ENCODE measurements at places on chromosomes 4 and X.

DNA sequence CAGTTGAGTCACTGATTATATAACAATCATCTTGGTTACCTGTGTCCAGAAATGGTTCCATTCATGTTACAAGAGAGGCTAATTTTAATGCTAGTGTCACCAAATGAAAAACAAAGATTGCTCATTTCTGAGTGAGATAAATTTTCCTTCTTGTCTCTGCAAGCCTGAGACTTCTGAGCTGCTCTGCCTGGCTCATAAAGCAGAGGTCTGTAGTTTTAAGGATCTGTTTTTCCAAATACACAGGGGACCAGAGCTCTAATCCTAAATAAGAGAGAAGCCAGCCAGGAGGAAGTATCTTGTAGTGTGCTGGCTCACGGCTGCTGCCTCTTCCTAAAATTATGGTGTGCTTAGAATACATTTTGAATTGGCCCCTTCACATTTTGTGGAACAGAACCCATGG lies 42.6 kb downstream of the CLDN34 start:
- no peak for DNase-seq

DNA sequence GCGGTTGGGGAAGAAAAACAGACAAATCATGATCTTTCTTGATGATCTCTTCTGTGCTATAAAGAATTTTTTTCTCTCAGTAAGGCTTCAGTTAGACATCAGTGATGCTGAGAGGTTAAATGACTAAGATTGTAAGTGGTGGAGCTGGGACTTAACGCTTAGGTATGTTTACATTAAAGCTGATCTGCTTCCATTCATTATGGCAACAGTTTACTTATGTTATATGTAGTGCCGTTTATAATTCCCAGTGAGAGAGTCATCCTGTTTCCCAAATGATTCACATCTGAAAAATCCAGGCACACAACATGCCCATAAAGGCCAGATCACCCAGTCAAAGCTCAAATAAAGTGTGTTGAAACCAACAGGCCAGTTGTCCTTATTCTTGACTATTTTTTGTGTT lies 50.1 kb downstream of the CENPVL3 start:
- DNase-seq = no peak

GRCh38 chr4:38078590-38079421 lies 118.6 kb downstream of the PTTG2 start:
- DNase-seq = no peak

DNA sequence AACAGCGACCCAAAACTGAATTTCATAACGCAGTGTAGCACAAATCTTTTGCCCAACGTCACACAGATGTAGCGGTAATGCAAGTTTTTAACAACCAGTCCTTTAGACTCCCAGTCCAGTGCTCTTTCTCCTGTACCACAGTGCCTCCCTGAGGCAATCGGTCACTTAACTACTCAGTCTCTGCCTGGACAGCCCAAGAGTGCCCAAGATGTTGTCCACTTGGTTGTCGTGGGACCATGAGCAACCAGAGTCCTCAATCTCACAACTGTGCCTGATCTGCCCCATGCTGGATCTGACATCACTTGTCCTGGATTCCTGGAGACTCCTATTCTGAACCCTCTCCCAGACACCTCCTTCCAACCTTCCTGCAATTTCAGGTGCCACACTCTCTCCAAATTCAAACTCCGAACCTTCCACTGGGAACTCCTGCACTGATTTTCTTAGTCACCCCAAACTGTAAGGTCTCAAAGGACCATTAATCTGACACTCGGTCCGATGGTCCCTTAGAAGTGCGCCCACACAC lies 702 bp downstream of the MMGT1 start:
- DNase-seq = no peak

GRCh38 chrX:72031118-72031517 lies 100.6 kb downstream of the RTL5 start:
- DNase-seq = no peak

DNA sequence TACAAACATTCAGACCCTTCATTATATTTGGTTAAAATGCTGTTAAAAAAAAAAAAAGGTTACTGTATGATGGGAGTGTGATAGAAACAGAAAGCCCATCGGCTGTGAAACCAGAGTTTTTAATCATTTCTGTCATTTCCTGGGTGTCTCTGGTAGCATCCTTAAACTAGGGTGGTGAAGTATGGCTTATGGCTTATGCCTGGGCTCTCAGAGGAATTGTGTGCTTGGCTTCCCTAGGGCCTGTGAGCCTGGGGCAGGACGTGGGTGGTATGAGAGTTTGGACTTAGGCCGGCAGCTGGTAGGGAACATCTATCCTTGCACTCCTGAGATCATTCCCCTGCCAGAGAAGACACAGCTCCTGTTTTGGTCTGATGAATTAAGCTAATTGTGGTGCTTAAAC lies 52.2 kb downstream of the DCUN1D4 start:
- DNase-seq = no peak

DNA sequence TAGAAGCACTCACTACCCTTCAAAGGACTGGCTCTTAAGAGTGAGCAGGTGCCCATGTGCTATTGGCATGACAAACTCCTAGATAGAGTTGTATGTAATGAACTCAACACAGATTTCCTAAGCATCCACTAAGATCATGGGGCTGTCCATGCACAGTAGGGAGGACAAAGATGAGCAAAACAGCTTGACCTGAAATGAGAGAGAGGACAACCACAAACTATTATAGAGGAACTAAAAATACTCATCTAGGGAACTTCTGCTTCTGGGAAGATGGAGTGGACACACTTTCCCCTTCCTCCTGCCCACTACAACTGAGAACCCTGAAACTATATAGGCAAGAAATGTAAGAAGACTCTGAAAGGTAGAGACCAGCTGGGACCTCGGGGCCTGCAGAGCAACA lies 20.8 kb upstream of the TMEM128 start:
- no peak for DNase-seq

GRCh38 chrX:355329-356050 lies 31.2 kb downstream of the PPP2R3B start:
- DNase-seq = no peak
